Inflammatory macrophage treated with lipopolysaccharide for 4 hours (primary cell): ENCODE measurements at places on chromosomes 11 and 22.

GRCh38 chr22:50530580-50530876 is 716 bp upstream of the TYMP start:
- no peak for DNase-seq

GRCh38 chr22:26746311-26746710 is 88.9 kb downstream of the MIAT start:
- DNase-seq: no peak

DNA sequence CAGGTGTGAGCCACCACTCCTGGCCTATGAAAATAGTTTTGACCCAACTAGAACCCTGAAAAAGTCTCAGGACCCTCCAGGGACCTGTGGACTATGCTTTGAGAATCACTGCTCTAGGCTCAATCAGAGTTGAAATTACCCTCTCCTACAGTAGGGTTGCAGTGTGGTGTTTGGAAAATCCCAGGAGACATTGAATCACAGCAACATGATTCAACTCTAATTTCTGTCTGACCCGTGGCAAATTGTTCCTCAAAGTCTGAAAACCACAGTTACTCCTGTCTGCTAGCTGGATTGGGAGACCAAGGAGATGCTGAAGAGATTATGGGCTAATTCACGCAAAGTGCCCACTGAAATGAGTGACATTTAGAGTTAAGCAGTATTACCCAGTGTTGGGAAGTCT is 5.4 kb upstream of the MTMR3 start:
- DNase-seq: peak; percentile 76

DNA sequence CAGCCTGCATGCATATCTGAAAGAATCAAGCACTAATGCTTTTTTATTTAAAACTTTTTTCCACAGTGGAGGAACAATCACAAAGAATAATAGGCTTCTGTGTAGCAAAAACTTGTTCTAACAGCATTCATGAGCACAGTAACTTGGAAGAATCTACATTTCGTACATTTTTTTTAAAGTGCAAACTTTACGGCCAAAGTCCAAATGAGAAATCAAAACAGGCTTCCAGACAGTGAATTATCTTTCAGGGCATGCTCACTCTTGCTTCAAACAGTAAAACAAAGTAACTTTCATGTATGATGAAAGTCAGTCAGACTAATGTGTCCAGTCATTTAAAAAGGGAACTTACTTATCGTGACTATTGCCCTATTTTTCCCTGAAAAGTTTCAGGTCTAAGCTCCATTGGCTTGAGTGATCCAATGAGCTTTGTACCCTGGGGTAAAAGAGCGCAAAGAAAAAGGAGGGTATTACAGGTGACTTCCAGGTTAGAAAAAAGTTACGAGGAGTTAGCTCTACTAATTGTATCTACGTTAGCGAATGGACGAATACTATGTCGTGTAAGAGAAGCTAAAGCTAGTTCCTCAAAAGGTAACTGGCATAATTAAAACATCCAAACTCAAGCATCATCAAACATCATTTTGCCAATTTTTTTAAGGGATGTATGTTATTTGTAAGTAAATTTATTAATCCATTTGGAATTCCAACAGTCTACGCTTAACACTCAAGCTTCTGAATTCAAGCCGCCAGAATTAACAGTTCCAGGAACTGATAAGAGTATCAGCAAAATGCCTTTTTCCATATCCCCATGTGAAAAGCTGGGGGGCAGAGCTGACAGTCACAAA is 1.7 kb downstream of the PICALM start:
- DNase-seq: peak; percentile 90

- no peak for DNase-seq
These were observed 1.7 kb upstream of the OR9G4 start for GRCh38 chr11:56750190-56750589.

DNA sequence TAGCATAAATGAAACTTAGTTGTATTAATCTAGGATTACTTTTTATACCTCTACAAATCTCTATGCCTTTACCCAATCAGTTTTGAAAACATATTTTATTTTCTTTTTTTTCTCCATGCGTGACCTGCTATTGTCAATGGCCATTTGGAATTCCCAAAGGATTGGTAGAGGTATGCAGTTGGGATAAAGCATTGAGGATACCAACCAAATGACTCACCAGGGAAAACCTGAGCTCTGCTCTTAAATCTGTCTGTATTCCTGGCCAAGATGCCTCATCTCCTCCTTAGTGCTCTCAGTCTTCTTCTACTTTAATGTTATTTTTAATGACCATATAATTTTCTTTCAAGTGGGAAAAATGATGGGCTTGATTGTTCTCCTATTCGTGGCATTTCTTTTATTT is 61.9 kb downstream of the EHF start:
- DNase-seq: no peak

- DNase-seq: no peak
These were observed 31.6 kb downstream of the SLC36A4 start for GRCh38 chr11:93166194-93166593.

GRCh38 chr22:44952863-44953746 is 56.7 kb downstream of the PHF21B start:
- no peak for DNase-seq

GRCh38 chr22:31425331-31426050 is 26.1 kb downstream of the DRG1 start:
- no peak for DNase-seq

- no peak for DNase-seq
These were observed 901.0 kb downstream of the BRD1 start for GRCh38 chr22:48926643-48927042.

GRCh38 chr22:20653012-20653794 is 120.7 kb upstream of the SERPIND1 start:
- DNase-seq: no peak

GRCh38 chr11:125105926-125106325 is 5.5 kb downstream of the TMEM218 start:
- peak; percentile 66 for DNase-seq

DNA sequence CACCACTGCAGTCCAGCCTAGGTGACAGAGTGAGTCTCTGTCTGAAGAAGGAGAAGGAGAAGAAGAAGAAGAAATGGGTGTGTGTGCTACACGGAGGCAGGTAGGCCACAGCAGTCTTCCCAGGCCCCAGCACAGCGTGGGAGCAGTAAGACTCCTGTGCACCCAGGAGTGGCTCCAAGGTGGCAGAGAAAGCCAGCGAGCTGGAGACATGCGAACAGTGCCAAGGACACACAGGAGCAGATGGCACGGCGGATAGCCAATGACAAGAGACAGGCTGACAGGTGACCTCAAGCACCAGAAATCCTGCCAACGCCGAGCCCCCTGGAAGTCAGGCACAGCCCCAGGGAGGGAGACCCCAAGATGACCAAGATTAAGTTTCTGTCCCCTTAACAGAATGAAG is 9.0 kb upstream of the SCGB1A1 start:
- DNase-seq: no peak

DNA sequence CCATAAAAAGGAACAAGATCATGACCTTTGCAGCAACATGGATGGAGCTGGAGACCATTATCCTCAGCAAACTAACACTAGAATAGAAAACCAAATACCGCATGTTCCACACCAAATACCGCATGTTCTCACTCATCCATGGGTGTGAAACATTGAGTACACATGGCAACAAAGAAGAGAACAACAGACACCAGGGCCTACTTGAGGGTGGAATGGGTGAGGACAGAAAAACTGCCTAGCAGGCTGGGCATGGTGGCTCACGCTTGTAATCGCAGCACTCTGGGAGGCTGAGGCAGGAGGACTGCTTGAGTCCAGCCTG is 12.3 kb downstream of the EHD1 start:
- no peak for DNase-seq

DNA sequence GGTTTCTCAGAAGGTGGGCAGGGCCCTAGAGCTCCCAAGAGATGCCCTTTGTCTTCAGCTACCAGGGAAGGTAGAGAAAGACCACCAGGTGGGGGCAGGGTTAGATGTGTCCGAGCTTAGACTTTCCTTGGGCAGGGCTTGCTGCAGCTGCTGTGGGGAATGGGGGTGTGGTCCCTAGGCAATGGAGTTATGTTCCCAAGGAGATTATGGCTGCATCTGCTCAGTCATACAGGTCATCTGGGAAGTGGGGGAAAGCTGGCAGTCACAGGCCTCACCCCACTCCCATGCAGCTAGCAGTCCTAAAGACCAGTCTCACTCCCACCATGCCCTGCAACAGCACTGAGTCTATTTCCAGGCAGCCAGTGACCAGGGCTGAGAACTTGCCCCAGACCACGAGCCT is 29.5 kb downstream of the MMP27 start:
- no peak for DNase-seq

- no peak for DNase-seq
These were observed at the start of gene BLID for GRCh38 chr11:122115524-122116379. BLID (minus strand) TSS chr11:122116215; CDS start chr11:122115922, 293 bp downstream.

- peak; percentile 78 for DNase-seq
These were observed 5.6 kb downstream of the MAPK1 start for GRCh38 chr22:21861851-21862250.

GRCh38 chr11:123174196-123175183 is 20.6 kb downstream of the CLMP start:
- no peak for DNase-seq

DNA sequence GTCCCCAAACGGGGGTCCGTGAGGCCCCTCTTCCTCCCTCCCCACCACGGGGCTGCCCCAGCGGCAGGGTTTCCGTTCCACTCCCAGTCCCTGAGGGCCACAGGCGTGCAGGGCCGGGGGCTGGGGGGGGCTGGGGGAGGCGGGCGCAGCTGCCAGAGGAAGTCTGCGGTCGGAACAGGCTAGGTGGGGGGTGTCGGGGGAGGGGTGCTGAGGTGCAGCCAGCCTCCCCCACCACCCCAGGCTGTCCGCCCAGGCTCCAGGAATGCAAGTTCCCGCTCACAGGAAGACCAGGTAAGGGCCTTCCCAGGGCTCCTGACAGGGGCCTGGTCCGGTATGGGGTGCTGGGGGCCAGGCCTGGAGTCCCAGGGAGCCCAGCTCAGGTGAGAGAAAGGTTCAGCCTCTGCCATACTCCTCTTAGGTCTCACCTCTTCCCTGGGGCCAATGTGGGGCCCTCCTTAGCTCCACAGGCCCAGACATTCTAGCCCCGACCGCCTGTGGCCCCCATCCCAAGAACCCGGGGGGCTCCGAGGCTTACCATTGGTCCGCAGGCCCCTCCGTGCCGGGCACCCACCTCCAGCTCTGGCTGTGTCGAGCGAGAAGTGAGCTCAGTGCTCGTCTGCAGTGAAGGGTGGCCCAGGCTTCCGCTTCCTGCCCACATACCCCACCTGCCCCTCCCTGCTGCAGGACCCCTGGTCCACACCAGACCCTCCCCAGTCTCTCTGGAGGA is at the start of gene PTPRCAP:
Gene PTPRCAP (minus strand): TSS at position 601 of the 727 bp plus-strand sequence. CDS start 63 bp downstream, at position 538.
- no peak for DNase-seq

DNA sequence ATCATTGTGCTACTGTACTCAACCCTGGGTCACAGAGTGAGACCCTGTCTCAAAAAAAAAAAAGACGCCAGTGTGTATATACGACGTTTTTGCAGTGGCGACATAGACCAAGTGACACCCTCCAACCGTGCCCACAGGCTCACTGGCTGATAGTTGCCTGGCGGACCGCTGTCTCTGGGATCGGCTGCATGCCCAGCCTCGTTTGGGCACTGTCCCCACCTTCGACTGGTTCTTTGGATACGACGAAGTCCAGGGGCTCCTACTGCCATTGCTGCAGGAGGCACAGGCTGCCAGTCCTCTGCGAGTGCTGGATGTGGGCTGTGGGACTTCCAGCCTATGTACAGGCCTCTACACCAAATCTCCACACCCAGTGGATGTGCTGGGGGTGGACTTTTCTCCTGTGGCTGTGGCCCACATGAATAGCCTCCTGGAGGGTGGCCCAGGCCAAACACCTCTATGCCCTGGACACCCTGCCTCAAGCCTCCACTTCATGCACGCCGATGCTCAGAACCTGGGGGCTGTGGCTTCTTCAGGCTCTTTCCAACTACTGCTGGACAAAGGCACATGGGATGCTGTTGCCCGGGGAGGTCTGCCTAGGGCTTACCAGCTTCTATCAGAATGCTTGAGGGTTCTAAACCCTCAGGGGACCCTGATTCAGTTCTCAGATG is 1.3 kb downstream of the CSKMT start:
- no peak for DNase-seq

DNA sequence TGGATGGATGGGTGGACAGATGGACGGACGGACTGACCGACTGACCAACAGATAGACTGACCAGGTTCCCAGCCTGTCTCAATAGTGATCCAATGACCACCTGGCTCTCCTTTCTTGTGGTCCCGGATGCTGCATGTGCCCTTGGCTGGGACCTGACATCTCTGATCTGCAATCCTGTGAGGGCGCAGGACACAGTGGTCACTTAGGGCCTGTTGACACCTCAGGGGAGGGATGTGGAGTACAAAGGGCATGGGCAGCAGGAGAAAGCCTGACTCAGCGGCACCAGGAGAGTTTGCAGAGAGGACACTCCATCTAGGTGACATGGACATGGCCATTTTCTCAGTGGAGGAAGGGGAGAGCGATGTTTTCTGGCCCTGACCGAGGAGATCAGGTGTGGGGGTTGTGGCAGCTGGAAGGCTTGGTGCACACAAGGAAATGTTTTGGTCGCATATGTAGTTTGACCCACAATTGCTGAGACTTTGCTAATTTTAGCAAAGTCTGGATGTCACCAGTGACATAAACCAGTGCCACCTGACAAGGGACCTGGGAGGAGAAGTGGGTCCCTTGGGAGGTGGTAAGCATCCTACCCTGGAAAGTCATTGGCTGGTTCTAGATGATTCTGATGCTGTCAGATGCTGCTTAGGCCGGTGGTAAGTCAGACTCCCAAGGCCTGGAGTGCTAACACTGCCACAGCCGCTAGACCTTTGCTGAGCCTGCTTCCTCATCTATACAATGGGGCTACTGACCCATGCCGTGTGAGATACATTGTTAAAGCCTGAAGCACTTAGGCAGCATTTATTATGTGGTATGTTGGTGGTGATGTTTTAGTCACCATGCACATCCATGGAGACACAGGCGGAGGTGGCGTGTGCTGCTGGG is 50.7 kb downstream of the CD82 start:
- no peak for DNase-seq

GRCh38 chr11:17224727-17225126 is 16.9 kb upstream of the PIK3C2A start:
- DNase-seq: no peak

- no peak for DNase-seq
These were observed 363.0 kb downstream of the SOX6 start for GRCh38 chr11:15993345-15993744.

DNA sequence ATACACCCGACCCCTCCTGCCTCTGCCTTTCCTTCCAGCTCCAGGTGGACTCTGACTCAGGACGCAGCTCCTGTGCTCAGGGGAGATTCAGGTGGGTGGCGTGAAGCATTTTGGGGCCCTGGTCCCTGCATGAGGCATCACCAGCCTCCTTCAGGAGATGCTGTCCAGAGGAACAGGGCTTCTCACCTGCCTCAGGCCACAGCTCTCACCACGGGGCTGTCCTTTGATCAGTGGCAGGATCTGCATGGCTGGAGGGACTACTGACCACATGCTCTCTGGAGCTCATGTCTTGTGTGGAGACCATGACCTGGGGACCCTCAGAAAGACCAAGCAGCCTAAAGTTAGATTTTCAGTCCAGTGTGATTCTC is 58.8 kb downstream of the GGTLC2 start:
- DNase-seq: no peak

GRCh38 chr11:18265949-18266348 is at the start of gene SAA1:
SAA1 (plus strand) TSS chr11:18266264; CDS start chr11:18266888, 624 bp downstream.
- DNase-seq: no peak

DNA sequence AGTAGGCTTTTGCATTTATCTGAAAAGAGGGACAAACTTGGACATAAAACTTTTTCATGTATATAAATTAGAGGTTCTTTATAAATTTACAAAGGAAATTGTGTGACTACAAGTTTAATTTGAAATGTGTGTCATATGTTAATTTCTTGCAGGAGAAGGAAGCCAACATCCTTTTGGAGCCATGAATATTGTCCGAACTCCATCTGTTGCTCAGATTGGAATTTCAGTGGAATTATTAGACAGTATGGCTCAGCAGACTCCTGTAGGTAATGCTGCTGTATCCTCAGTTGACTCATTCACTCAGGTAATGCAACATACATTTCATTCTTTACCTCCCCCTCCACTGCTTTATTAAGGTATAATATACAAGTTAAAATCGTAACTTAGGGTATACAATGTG is 35.2 kb downstream of the HIKESHI start:
- no peak for DNase-seq
